ENCODE measurements at places on chromosomes 16 and 17. TPM values are rescaled to one million over a fixed set of nuclear protein-coding genes. Genes with fewer than 3 reads are reported as not detected.

DNA sequence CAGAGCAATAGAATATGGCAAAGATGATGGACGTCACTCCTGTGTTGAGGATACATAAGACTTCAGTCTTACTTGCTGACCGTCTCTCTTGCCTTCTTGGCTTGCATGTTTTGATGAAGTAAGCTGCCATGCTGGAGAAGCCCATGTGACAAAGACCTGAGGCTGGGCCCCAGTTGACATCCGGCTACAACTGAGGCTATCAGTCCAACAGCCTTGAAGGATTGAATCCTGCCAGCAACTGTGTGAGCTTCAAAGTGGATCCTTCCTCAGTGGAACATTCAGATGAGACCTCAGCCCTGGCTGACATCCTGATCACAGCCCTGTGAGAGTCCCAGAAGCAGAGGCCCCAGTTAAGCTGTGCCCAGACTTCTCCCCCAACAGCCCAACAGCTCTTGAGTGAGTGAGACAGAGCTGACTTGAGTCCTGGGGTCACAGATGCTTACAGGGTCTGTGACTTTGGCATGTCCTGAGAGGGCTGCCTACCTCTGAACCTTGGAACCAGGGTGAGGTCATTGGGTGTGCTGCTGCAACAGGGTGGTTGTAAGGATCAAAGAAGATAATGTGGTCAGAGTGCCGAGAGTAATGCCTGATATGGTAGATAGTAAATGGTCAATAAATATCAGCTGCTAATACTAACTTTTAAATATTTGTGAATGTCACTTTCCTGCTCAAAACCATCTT, 2.4 kb upstream of the BRD7 start:
- no peak for DNase-seq

- no peak for DNase-seq
These were observed 21.0 kb upstream of the ZNF750 start for GRCh38 chr17:82860606-82861392.

SRR gene
- 38.0 TPM for total RNA-seq

GRCh38 chr17:73628642-73629552, 15.3 kb downstream of the SDK2 start:
- DNase-seq: no peak

- DNase-seq: no peak
These were observed 3.2 kb downstream of the KLHDC4 start for GRCh38 chr16:87762620-87763019.

LDHD gene
- 1.7 TPM for total RNA-seq

GRCh38 chr17:15513856-15514459, 46.5 kb upstream of the CDRT4 start:
- DNase-seq: no peak

DNA sequence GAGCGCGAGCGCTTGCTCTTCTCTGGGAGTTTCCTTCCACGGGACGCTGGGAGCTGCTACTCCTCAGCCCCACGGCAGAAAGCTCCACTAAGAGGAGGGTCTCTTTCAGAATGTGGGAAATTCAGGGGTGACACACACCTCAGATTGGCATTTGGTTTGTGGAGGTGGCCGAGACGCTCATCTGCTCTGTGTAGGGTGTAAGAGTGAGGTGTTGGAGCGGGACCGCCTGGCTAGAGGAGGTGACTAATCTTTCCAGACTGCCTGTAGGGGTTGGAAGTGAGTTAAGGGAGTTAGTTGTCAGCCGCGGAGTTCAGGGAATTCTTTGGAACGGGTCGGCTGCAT, 735 bp downstream of the PSMD11 start:
- peak; percentile 58 for DNase-seq

DNA sequence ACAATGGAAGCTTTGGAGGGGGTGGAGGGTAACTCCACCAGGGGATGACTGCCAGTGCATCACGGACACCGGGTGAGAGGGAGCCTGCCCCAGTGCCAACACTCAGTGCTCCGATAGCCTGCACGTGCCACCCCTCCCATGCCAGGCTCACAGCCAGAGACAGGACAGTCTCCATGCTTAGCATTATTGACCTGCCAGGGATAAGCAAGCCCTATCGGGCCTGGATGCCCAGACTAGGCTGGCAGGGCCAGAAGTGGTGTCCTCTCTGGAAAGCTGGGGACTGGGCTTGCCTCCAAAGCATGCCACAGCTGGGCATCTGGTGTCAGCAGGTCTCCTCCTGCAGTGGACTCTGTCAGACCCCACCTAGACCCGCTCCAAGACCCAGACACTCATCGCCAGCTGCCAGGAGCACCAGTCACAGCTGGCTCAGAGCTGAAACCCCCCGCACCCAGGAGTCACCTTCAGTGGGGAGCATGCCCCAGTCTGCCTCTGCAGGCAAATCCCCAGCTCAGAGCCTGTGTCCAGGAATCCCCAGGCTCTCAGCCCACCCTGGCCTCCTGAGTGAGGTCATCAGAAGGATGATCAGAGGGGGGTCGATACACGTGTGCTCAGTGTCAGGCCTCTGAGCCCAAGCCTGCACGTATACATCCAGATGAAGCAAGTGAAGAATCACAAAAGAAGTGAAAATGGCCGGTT, 1.8 kb upstream of the RHBDF1 start:
- no peak for DNase-seq

DNA sequence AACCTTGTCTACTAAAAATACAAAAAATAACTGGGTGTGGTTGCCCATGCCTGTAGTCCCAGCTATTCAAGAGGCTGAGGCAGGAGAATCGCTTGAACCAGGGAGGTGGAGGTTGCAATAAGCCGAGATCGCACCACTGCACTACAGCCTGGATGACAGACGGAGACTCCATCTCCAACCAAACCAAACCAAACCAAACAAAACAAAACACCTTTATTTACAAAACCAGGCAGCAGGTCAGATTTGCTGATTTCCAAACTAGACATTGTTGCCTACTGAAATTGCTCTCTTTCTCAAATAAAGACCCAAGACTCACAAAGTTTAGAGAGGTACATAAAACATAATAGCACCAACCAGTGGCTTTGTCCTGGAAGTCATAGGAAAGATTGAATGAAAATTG, 5.7 kb upstream of the TMEM238L start:
- DNase-seq: no peak

GAS7 gene
- total RNA-seq: 0.08 TPM

KRT25 gene
- total RNA-seq: not detected

FOXN1 gene
- not detected for total RNA-seq

GRCh38 chr16:66636199-66636598, 31.7 kb downstream of the CMTM3 start:
- no peak for DNase-seq

DNA sequence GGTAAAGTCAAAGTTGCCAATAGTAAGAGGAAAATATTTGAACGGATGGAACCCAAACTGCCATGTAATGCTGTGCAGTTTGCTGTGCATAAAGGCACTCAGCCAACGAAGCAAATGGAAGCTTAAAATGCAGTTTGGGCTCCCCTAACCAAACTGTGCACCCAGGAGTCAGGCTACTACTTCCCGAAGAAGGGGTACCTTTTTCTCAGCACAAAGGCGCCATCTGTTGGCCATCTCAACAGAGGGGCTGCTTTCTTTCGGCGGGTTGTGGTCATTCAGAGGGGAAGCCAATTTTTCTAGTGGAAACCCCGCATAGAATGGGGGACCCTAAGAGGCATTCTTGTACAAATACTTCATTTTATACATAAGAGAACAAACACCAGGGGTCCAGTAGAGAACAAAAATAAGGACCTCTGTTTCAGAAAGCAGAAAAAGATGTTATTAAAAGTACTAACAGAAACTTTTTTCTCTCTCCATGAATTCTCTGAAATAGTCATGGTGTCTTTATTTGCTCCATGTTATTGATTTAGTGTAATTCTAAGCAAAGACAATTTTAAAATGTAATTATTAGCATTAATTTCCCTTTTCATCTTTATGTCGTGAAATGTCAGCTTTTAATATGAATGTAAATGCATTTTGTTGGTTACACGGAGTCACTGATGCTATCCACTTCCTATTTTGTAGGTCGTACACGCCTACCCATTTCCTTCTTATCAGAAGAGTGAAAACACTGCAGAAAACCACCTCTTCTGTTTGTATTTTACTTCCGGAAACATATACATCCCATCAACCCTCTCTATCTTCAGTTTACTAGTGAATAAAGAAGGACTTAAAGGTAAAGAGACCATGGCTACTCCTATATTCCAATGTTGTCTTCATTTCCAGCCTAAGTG, 453.3 kb downstream of the KCNJ2 start:
- DNase-seq: peak; percentile 84

DNA sequence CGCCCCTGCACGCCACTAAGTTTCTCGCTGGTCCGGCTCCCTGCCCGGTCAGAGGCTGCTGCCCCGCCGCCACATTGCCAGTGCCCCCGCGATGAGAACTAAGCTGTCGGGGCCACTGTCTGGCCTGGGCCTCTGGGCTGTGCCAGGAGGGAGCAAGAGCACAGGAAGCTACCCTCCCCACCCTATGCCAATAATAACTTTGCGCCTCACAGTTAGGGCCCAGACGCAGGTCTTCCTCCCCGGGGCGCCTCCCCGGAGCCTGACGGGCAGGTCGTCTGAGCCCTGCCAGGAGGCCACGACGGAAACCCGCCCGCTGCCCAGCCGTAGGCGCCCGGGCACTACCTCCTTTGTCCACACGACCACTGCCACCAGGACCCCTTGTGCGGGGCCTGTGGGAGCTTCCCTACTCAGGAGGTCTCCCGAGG, 1.5 kb downstream of the ZFPM1 start:
- DNase-seq: no peak

GRCh38 chr17:20171741-20172365, 162.7 kb downstream of the SPECC1 start:
- no peak for DNase-seq

GRCh38 chr16:17345043-17345442, 125.7 kb downstream of the XYLT1 start:
- DNase-seq: no peak

- no peak for DNase-seq
These were observed 13.9 kb downstream of the BRD7 start for GRCh38 chr16:50354629-50355456.
